ENCODE measurements at places on chromosomes 1 and 21. TPM values are rescaled to one million over a fixed set of nuclear protein-coding genes. Genes with fewer than 3 reads are reported as not detected.

Gene HTR1D
- total RNA-seq: not detected

Gene HSPG2
- total RNA-seq: 311 TPM

Gene POMGNT1
- 35.9 TPM for total RNA-seq

Gene FCGR1A
- not detected for total RNA-seq

Gene BTBD19
- total RNA-seq: 2.5 TPM

Gene OPTC
- total RNA-seq: not detected

Gene SIM2
- total RNA-seq: not detected

Gene ESPN
- under 0.01 TPM for total RNA-seq

Gene FCMR
- total RNA-seq: not detected

Gene SLC30A7
- total RNA-seq: 17.2 TPM

Gene PLXNA2
- 18.1 TPM for total RNA-seq

Gene LAMTOR2
- 97.6 TPM for total RNA-seq

Gene CDC20
- 2.6 TPM for total RNA-seq

Gene KLHL20
- 21.1 TPM for total RNA-seq

Gene IVL
- total RNA-seq: not detected

Gene PERM1
- not detected for total RNA-seq

Gene COL24A1
- total RNA-seq: 0.23 TPM

Gene LYPD8
- not detected for total RNA-seq

Gene S100A9
- not detected for total RNA-seq
